ENCODE measurements at places on chromosomes 3 and 15.
A peak's percentile ranks its signal among the peaks of the same experiment; 100 is the strongest.

DNA sequence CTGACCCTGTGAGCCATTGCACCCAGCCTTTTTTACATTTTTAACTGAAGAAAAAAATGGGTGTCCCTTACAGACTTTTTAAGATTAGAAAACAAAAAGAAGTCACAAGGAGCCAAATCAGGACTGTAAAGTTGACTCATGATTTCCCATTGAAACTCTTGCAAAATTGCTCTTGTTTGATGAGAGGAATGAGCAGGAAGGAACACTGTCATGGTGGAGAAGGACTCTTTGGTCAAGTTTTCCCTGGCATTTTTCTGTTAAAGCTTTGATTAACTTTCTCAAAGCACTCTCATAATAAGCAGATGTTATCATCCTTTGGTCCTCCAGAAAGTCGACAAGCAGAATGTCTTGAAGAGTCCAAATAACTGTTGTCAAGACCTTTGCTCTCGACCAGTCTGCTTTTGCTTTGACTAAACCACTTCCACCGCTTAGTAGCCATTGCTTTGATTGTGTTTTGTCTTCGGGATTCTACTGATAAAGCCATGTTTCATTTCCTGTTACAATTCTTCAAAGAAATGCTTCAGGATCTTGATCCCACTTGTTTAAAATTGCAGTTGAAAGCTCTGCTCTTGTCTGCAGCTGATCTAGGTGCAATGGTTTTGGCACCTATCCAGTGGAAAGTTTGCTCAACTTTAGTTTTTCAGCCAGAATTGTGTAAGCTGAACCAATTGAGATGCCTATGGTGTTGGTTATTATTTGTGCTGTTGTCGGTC lies 369.4 kb downstream of the MAGI1 start:
- DNase-seq: no peak

DNA sequence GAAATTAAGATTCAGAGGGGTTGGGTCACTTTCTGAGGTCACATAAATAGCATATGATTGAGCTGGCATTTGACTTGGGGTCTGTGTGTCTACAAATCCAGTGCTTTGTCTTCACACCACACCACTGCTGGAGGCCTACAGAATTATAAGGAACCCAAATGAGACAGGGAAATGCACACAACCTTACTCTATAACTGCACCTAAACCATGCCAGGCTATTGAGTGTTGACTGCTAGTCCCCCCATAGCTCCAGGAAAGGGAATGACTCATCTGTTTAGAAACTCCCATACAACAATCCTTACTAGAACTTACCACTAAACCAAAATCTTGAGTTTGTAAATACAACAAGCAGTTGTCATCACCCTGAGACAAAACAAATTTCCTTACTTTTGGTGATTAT lies 16.9 kb upstream of the TSC22D2 start:
- DNase-seq: no peak

DNA sequence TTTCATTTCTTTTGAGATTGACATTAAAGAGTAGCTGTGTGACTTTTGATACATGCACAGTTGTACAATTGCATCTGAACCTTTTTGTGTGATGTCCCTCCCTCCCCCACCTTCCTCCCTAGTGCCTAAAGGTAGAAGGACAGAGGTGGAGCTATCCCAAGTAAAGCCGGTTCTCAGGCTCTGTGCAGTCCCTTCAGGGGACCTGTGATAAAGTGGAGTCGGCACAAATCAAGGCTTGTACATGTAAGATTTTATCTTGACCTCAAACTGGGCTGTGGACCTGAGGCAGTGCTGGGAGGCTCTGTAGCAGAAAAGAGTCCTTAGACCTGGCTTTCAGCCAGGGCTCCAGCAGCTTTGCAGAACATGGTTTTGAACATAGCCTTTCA lies 55.5 kb upstream of the CMTM7 start:
- no peak for DNase-seq

GRCh38 chr3:177665122-177665808 lies 468.0 kb upstream of the TBL1XR1 start:
- DNase-seq: no peak

DNA sequence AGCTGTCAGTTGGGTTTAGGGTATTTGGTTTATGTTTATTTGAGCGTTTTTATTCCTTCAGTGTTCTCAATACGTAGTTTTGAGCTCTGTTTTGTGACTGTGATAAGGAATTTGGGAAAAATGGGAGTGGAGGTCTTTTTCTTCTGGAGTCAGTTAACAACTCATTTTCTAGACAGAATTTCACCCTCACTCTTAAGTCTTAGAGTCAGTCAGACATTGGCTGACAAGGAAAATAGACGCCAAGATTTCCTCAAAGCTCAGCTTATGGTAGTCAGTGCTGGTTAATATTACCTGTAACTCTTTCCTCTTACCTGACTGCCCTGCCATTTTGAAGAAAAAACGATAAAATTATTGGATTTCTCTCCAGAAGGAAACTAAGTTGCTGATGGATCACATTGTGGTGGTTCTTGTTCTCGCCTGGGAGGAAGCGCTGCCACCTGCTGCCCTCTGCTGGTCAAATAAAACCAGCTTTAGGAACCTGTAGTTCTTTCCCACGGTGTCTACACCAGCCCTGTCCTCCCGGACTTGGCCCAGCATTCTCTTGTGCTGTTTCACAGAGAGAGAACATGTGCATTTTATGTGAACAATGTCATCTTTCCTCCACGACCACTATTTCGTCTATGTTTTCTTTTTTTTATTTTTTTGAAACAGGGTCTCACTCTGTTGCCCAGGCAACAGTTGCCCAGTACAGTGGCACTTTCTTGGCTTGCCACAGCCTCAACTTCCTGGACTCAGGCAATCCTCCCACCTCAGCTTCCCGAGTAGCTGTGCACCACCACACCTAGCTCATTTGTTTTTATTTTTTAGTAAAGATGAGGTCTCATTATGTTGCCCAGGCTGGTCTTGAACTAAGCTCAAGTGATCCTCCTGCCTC lies 41.4 kb upstream of the UMPS start:
- peak; percentile 29 for DNase-seq

DNA sequence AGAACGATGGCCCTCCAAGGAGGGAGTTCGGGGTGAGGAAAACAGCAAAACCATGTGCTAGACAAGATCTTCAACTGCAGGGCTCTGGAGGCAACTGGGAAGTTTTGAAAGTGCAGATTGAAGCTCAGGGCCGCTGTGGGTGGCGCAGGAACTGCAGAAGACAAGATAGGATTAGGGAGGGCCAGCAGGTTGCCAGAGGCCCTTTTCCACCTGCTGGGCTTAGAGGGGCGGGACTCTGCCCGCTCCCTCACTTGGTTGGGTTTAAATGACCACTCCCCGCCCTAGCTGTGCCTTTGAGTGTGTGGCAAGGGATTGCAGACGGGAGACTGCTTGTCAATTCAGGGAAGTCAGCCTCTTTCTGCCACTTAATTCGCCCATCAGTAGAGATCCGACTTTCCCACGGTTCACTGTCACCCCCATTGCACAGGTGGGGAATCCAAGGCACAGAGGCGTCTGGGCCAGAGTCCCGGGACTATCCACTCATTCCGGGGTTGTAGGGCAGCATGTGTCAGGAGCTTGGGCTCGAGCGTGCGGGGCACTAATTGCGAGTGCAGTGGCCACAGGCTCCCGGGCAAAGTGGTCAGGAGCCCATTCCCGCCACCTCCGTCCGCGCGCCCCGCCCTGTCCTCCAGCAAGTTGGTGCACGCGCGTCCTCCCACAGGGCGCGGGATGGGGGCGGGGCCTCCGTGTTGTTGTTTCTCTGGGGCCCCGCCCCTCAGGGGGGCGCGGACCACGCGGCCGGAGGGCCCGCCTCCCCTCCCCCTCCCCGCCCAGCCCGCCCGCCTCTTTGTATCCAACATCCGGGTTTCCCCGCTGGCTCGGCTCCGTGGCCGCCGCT lies at the start of gene ACVR2B:
Gene ACVR2B, plus strand, starts transcription at position 816 of the 838 bp plus-strand sequence. CDS start 433 bp downstream, outside the sequence.
- DNase-seq: peak; percentile 56

DNA sequence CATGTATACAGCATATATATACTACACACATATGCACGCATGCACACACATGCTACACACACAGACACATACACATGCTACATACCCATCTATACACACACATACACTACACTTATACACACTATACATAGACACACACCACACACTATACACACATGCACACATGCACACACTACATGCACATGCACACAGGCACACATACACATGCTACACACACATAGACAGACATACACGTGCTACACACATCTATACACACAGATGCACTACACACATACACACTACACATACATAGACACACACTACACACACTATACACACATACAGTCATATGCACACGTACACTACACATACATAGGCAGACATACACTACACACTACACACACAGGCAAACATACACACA lies 51.2 kb upstream of the PRR20G start:
- DNase-seq: no peak

- no peak for DNase-seq
These were observed 67.0 kb downstream of the CSNK1G1 start for GRCh38 chr15:64288999-64289398.

GRCh38 chr3:127174284-127174683 lies 18.6 kb upstream of the PRR23E start:
- no peak for DNase-seq

DNA sequence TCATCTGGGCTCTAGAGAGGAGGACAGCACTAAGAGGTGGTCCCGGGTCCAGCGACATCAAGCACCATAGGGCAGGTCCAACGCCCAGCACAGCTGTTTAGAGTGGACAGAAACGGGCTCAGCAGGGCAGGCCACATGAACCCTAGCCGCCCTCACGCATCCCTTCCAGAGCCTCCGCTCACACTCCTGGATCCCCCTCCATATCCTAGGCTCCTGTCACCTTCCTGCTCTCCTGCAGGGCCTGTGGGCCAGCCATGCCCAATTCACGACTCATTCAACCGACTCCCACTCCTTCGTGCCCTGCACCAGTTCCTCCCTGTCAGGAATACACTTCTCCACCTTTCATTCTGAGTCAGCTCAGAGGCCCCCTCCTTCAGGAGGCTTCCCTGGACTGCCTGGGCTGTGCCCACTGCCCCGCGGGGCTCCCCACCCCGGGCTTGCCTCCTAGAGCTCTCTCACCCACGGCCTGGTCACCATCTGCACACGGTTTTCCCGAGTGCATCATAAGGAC lies 90.2 kb downstream of the LINGO1 start:
- DNase-seq: no peak

GRCh38 chr15:70062321-70062956 lies 35.3 kb downstream of the TLE3 start:
- no peak for DNase-seq

GRCh38 chr3:69031635-69032034 lies 18.2 kb upstream of the EOGT start:
- DNase-seq: no peak

- peak; percentile 23 for DNase-seq
These were observed 577 bp downstream of the ZNF148 start for GRCh38 chr3:125374501-125374995.

DNA sequence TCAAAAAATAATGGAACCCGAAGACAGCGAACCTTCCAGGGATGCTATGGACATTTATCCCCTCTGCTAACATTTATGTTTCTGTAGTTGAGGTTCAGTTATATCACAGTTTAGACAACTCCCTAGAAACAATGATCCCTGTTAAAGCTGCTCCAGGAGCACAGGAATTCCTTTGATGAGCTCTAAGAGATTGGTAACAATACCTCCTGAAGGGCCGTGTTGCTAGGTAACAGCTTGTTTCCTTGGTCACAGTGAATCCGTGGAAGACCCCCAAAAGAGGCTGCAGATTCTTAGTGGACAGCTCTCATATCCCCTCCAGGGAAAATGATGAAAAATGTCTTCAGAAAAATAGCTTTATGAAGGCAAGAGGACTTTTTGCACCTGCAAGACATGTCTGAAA lies 160.2 kb downstream of the SERPINI1 start:
- DNase-seq: no peak

DNA sequence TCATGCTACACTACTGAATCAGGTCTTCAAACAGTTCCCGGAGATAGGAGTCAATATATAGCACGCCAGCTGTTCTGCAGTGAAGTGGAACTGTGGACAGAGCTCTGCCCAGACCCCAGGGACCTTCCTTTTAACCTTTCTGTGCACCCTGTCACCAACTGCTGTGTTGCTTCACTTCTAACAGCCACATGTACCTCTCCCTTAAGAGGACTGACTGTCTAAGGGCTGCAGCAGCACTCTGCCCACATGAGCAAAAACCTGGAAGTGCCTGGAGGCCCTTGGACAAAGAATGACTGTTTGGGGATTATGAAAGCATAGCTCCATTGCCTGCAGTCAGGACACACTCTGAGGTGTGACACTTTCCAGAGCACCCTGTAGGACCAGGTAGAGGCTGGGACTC lies 88.3 kb upstream of the CTNNB1 start:
- DNase-seq: no peak

GRCh38 chr3:63450023-63450422 lies 171.9 kb downstream of the SYNPR start:
- DNase-seq: no peak

DNA sequence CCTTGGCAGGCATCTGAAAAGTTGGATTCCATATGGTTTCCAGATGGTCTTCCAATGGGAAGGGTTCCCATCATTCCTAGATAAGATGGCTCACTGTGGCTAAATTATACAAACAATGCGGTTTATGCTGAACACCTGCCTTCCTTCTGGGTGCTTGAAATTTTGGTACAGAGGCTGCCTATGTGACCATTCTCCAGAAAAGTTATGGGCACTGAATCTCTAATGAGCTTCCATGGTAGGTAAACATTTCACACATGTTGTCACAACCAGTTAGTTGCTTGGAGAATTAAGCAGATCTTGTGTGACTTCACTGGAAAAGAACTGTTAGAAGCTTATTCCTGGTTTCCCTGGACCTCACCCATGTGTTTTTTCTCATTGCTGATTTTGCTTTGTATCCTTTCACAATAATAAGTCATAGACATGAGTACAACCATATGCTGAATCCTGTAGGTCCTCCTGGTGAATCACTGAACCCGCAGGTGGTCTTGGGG lies 30.1 kb downstream of the PLOD2 start:
- no peak for DNase-seq

- no peak for DNase-seq
These were observed 19.9 kb upstream of the NFKBIZ start for GRCh38 chr3:101829437-101829830.

- DNase-seq: no peak
These were observed 685.6 kb downstream of the AGBL1 start for GRCh38 chr15:86765281-86765680.

DNA sequence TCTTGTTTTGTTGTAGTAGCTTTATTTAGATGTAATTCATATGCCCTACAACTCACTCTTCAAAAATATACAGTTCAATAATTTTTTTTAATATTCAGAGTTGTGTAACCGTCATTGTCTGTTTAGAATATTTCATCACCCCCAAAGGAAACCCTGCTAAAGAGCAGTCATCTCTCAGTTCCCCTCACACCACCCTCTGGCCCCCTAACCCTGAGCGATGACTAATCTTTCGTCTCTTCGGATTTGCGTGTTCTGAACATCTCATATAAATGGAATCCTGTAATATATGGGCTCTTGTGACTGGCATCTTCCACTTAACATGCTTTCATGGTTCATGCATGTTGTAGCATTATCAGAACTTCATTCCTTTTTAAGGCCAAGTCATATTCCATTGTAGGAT lies 183.8 kb downstream of the ATG7 start:
- no peak for DNase-seq

Data from effector memory CD4-positive, alpha-beta T cell (primary cell).